ENCODE measurements at places on chromosomes 11 and 22. TPM values are rescaled to one million over a fixed set of nuclear protein-coding genes. Genes with fewer than 3 reads are reported as not detected.

Gene P2RX6
- total RNA-seq: not detected

Gene HOATZ
- total RNA-seq: not detected

Gene SERPING1
- not detected for total RNA-seq

Gene CRYBB3
- total RNA-seq: 0.17 TPM

Gene JAML
- total RNA-seq: 0.11 TPM

Data from dermis lymphatic vessel endothelial cell (primary cell).